Omental fat pad (tissue), 4 donors: ENCODE measurements at places on chromosomes 7 and 10.

DNA sequence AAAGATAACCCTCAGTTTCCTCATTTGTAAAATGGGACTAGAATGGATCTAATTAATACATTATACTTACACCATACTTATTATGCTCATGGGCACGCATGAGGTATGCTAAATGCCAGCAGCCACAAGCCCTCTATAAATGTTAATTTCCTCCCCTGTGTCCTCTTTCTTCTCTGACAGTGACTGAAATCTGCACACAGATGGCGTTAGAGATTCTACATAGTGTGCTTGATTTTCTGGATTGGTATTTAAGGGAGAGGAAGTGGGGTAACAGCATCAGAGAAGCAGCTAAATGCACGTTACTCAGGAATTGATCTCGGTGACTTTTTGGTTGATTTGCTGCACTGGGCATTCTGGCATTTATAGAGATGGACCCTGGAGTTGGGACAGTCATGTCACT, 568.5 kb downstream of the CALN1 start:
- DNase-seq: no peak

GRCh38 chr7:30468791-30469190, 9.8 kb downstream of the NOD1 start:
- no peak for DNase-seq

- DNase-seq: no peak
Observed at GRCh38 chr7:33079096-33079495, 16.5 kb upstream of the NT5C3A start.

DNA sequence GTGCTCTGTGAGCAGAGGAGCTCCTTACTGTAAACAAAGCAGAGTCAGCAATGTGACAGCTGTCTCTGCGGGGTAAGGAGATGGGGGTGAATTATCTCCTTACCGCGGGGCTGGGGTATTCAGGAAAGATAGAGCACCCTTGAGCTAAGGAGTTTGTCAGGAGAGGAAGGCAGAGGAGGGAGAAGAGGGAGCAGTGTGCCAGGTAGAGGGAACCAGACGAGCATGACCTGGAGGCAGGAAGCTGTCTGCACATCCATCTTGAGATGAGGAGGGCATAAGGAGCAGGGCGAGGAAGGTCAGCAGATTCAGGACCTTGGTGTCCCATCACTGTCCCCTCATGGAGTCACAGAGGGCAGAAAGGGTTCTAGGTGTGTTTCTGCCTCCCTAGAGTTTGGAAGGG, 32.5 kb upstream of the GPR26 start:
- no peak for DNase-seq

- DNase-seq: no peak
Observed at GRCh38 chr7:143003393-143004051, 23.4 kb downstream of the OR9A2 start.

- DNase-seq: no peak
Observed at GRCh38 chr7:28298870-28299518, 113.3 kb upstream of the CREB5 start.

DNA sequence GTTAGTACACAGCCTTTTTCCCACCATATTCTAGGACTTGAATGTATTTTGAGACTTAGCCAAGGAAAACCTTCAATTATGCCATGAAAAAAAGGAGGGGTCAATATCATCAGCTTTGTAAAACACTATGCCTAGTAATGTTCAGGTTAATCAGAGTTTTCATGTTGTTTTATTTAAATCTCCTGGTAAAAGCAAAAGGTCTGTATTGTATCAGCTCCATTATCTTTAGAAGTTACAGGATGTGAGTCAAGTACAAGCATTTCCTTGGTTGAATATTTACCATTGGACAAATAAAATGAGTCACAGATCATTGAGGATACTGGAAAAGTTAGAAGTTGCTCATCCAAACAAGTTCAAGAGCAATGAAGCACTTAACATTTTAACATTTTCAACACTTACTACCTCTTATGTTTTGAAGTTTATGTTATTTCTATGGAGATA, 89.9 kb upstream of the CAPZA2 start:
- no peak for DNase-seq

DNA sequence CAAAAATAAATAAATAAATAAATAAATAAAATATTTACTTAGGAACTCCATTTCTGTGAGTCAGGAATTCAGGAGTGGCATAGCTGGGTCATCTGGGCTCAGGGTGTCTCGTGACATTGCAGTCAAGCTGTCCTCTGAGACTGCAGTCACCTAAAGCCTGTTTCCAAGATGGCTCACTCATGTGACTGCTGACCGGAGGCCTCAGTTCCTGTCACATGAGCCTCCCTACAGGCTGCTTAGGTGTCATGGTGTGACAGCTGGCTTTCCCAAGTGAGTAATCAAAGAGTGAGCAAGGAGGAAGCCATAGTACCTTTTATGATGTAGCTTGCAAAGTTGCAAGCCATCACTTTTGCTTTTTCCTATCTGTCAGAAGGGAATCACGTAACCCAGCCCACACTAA, 128.6 kb upstream of the KCTD7 start:
- DNase-seq: no peak

DNA sequence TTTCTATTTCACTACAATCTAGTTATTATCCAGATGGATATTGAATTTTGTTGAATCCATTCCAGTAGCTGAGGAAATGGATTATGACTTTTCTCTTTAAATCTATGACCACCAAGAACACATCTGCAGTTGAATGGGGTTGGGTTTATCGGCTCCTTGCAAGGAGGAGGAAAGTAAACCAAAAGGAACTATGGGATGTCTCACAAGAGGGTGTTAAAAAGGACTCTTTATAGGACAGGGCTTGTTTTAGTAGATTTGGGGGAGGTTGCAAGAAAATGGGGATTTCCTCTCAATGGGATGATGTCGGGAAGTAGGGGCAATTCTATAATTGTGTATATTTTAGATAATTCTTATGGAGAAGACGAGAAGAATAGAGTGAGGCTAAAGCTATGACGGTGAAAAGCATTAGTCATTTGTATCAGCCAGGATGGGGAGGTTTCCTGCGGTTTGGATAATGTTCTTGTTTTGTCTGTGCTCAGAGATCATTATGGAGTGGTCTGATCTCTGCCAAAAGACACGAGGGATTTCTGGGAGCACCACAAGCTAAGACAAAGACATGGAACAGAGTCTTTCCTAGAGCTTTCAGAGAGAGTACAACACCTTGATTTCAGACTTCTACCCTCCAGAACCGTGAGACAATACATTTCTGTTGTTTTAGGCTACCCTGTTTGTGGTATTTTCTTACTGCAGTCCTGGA, 5.3 kb upstream of the LRRC61 start:
- no peak for DNase-seq

GRCh38 chr7:33558549-33559323, 346.6 kb upstream of the BMPER start:
- DNase-seq: no peak

DNA sequence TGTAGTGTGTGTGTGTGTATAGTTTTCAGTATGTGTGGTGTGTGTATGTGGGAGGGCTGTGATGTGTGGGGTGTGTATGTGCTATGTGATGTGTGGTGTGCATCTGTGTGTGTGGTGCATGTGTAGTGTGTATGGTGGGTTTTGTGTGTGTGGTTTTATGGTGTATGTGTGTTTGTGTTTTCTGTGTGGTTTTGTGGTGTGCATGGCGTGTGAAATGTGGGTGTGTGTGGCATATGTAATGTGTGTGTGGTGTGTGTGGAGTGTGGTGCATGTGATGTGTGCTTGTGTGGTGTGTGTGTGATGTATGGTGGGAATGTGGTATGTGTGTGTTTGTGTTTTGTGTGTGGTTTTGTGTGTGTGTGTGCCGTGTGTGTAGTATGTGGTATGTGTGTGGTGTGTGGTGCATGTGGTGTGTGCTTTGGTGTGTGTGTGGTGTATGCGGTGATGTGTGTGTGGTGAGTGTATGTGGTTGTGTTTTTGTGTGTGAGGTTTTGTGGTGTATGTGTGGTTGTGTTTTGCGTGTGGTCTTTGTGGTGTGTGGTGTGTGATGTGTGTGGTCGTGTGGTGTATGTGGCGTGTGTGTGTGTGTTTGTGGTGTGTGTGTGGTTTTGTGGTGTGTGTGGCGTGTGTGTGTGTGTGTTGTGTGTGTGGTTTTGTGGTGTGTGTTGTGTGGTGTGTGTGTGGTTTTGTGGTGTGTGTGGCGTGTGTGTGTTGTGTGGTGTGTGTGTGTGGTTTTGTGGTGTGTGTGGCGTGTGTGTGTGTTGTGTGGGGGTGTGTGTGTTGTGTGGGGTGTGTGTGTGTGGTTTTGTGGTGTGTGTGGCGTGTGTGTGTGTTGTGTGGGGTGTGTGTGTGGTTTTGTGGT, 18.0 kb upstream of the PPP2R2D start:
- DNase-seq: no peak

DNA sequence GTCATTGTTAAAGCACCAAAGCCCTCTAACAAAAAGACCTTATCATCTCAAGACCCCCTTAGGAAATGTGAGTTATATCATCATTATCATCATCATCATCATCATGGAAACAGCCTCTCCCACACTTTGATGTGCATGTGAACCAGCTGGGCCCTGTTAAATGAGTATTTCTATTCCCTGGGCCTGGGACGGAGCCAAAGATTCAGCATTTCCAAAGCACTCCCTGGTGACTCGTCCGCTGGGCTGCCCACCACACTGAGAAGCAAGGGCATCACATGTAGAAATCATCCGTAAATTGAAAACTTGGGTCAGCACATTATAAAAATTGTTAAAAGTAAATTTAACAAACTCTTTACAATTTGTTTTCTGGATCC, 88.6 kb downstream of the PTPRN2 start:
- no peak for DNase-seq

DNA sequence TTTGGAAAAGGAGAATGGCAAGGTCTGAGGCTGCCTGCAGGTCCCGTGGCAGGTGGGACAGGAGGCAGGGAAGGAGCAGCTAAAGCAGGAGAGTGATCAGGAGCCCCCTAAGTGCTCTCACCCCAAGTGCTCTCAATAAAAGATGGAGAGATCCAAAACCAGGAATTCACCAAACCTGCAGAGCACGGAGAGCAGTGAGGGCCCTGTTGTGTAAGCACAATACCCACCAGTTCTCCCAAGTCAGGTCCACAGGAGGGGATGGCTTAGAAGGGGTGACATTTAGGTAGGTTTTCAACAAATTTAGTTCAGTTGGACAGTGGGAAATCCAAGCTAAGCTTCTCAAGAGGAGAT, 40.8 kb downstream of the GNA12 start:
- DNase-seq: no peak

GRCh38 chr7:71829515-71829914, 582.6 kb downstream of the CALN1 start:
- no peak for DNase-seq

- no peak for DNase-seq
Observed at GRCh38 chr10:91593834-91594233, 39.0 kb downstream of the PPP1R3C start.

GRCh38 chr7:41788556-41788955, 85.7 kb upstream of the INHBA start:
- no peak for DNase-seq

DNA sequence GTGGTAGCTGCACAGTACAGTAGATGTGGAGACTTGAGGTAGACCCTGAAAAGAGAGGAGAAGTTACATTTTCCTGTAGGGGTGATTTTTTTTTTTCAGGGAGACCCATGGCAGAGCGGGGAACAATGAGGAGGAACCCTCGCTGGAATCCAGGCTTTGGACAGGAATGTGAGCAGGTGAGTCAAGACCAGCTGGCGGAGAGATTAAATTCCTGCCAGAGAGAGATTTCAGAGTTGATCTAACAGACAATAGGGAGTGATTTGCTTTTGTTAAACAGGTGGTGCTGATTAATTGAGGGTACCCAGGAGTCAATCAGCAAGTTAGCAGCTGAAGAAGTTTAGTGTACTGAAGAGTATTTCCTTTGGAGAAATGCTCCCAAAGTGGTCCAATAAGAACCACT, 41.6 kb upstream of the MINDY3 start:
- no peak for DNase-seq

GRCh38 chr10:103668351-103669242, 175.1 kb downstream of the NEURL1 start:
- DNase-seq: no peak

- DNase-seq: no peak
Observed at GRCh38 chr10:82883603-82884002, 1008.6 kb downstream of the NRG3 start.

DNA sequence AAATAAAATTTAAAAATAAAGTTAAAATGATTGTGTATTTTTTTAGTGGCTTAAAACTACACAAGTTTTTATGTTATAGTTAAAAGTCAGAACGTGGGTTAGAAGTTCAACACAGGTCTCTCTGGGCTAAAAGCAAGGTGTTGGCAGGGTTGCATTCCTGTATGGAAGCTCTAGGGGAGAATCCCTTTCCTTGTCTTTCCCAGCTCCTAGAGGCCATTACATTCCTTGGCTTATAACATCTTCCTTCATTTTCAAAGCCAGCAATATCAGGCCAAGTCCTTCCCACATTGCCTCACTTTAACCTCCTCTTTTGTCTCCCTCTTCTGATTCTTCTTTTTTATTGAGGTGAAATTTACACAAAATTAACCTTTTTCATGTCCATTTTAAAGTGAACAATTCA, 52.4 kb upstream of the EEPD1 start:
- DNase-seq: no peak

DNA sequence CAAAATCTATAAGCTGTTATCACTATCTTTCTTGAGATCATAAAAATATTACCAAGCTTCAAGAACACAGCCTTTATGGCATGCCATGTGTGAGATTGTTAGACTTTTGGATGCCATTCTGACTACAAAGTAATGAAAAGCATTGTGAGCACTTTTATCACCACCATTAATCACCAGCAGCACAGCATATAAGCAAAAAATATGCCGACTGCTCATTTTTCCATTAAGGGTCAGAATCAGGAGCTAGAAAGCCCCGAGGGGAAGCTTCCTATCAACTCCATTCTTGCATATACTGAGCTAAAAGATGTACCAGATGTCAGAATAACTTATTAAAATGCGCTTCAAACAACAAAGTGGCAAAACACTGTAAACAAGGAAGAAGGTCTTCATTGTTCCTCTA, 114.3 kb downstream of the LMBR1 start:
- no peak for DNase-seq

DNA sequence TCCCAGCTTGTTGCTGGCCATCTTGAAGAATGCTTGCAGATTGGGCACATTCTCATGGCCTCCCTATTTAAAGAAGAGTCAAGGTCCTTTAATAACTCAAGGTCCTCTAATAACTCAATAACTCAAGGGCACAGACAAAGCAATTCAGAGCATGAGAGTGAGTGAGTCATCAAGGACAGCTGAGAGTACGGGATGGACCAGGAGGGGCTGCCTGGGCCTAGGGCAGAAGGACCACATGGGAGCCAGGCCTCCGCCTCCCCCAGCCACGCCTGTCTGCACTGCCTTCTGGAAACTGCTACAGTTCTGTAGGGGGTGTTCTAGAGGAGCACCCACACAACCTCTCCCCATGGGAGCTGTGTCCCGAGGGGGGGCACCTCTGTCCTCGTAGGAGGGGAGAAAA, 48.9 kb downstream of the ZNF503 start:
- no peak for DNase-seq

DNA sequence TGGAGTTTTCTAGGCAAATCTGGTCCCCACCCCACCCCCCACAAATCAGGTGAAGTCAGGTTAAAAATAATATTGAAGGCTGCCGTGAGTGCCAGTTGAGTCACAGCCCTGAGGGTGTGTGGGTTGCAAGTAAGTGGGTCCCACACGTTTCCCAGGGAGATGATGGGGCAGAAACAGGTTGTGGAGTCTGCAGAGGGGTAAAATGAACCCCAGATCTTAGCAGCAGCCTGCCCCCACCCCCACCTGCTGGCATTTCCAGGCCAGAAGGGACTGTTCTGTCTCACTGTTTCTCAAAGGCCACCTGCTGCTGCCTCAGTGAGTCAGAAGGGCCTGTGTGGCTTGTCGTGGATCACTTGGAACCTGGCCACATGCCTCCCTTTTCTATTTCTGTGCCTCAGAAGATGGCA, 59.8 kb upstream of the SMNDC1 start:
- DNase-seq: no peak

GRCh38 chr10:68721673-68722335, 765 bp downstream of the CCAR1 start:
- no peak for DNase-seq
